ENCODE measurements at places on chromosomes 2 and 18.
A peak's percentile ranks its signal among the peaks of the same experiment; 100 is the strongest.

DNA sequence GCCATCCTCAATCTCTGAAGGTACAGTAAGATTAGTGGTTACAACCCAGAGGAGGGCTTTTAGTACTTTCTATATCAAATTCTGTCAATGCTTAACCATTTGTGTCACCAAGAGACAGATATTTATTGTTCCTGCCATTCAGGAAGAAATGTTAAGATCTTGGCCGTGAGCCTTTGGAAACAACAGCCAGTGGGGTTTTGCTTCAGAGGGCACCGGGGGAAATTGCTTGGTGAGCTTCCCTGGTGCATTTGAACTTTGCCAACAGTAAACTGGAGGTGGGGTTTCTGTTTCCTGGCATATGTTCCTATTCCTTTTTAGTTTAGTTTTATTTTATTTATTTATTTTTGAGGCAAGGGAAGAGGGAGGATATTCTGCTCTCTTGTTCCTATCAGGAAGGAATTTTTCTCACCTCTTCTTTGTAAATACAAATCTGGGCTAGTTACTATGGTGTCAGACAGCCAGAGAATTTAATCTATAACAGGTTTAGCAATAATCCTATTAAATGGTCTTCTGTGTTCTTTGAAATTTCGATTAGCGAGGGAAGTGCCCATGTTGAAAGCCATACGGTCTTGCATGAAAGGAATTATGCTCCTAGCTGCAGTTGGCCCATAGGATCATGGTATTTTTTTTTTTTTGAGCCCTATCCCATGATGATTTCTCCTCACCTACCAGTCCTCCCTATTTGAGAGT lies 95.7 kb downstream of the MAIP1 start:
- no peak overlapping the region for H3K4me3 ChIP-seq
- no peak overlapping the region for H3K27ac ChIP-seq
- no peaks in the 10 kb centered on the region for H3K4me1 ChIP-seq
- peaks cover 3% of the 10 kb centered on the region for H3K36me3 ChIP-seq
- no peak for DNase-seq

DNA sequence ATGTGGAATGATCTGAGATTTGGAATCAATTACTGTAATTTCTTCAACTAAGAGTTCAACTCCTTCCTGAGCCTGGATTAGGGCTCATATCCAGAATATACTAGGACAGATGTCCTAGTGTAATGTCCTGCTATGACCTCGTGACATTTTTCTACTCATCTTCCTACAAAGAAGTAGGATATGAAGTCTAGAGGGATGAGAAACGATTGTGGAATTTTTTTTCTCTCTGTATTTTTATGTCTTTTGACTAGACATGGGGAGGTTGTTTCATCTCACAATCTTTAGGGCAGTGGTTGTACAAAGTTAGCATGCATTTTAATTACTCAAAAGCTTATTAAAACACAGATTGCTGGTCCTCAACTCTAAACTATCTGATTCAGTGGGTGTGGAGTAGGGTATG lies 203.0 kb downstream of the PARD3B start:
- H3K4me3 ChIP-seq, result no peak overlapping the region
- H3K27ac ChIP-seq, result no peak overlapping the region
- no peaks in the 10 kb centered on the region for H3K27me3 ChIP-seq
- H3K36me3 ChIP-seq, result no peaks in the 10 kb centered on the region

DNA sequence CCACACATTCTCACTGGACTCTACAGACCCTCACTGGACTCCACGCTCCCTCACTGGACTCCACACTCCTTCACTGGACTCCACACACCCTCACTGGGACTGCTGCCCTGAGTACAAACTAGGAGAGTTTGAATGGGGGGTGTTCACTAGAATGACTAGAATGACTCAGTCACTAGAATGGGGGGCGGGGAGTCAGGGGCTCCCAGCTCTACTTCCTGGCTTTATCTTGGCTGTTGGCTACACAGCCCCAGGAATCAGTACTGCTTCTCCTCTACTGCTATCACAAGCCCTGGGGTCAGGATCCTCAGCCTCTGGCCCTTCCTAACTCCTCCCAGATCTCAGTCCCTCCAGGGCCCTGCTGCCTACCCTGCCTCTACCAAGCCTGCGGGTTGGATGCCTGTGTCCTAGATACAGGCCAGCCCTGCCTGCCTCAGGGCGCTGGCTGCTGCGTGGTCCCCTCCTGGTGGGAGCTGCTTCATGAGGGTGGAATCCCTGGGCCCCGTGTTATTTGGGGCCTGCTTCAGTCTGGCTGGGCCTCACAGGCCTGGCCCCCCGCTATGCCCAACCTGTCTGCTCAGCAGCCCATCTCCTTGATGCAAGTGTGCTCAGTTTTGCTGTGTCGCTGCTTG lies 7.8 kb downstream of the PTMA start:
- peak overlapping the region; percentile 26 for H3K27ac ChIP-seq
- H3K27me3 ChIP-seq, result no peaks in the 10 kb centered on the region
- H3K4me3 ChIP-seq, result no peak overlapping the region

GRCh38 chr18:49944663-49945062 lies 131.3 kb upstream of the ACAA2 start:
- H3K27me3 ChIP-seq, result peaks cover 13% of the 10 kb centered on the region
- no peaks in the 10 kb centered on the region for H3K4me1 ChIP-seq
- no peaks in the 10 kb centered on the region for H3K36me3 ChIP-seq
- no peak for DNase-seq

DNA sequence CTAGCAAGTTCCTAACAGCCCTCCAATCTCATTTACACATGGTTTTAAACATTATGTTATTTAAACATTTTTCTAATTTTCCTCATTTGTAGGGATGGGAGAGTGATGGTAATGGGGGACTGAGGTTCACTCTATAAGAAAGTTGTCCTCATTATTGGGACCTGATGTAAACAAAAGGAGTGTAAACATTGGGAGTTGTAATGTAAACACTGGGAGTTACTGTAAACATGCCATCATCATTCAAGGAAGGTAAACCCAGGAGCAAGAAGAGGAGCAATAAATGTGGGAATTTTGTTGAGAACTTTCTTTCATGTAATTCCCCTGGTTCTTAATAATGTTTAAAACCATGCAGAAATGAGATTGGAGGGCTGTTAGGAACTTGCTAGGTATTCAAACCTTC lies 17.8 kb downstream of the RFTN2 start:
- no peaks in the 10 kb centered on the region for H3K36me3 ChIP-seq
- no peak overlapping the region for H3K27ac ChIP-seq
- no peaks in the 10 kb centered on the region for H3K27me3 ChIP-seq
- no peaks in the 10 kb centered on the region for H3K4me1 ChIP-seq

DNA sequence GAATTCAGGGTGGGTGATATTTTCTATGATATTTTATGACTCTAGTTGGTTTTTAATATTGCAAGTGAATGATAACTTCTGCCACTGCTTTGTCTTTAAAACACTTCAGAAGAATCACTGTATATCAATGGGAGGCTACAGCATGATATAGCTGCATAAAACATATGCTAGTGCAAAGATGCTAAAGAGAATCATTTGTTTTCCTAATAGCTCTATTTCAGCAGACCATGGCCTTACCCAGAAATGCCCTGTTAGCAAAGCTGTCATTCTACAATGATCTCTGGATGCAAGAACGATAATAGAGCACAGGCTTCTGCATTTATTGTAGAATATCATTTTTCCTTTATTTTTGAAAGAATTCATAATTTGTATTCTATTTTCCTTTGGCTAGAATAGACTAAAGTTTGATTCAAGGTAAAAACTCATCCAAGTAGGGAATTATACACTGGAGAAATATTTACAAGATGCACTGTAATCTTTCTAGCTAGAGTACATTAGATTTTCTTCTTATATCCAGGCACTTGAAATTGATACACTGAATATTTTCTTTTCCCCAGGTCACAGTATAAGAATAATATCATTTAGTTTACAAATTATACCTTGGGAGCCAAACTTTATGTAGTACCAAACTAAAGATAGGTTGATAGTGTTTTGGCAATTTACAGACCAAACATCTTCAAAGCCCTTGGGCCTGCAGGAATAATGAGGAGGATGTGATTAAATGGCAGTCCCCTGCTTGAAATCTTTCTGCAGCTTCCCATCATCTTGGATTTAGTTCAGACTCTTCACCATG lies 252.6 kb upstream of the LINC00305 start:
- DNase-seq, result no peak
- no peak overlapping the region for H3K4me3 ChIP-seq
- H3K27ac ChIP-seq, result no peak overlapping the region
- no peaks in the 10 kb centered on the region for H3K4me1 ChIP-seq
- no peaks in the 10 kb centered on the region for H3K36me3 ChIP-seq

DNA sequence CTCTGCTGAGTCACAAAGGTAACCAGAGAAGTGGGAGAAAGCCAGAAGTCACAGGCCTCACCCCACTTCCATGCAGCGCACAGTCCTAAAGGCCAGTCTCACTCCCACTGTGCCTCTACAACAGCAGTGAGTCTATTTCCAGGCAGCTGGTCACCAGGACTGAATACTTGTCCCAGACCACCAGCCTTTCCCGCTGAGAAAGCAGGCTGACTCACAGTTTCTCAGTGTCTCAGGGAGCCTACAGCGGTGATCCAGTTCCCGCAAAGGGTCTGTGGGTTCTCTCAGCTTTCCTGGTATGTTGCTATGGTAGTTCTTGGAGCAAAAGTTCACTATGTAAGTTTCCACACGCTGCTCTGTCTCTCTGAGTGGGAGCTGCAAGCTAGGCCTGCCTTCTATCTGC lies 622.5 kb downstream of the RNF144A start:
- H3K4me3 ChIP-seq, result no peak overlapping the region
- no peaks in the 10 kb centered on the region for H3K36me3 ChIP-seq
- no peak overlapping the region for H3K27ac ChIP-seq
- no peaks in the 10 kb centered on the region for H3K27me3 ChIP-seq
- DNase-seq, result no peak

GRCh38 chr2:108268001-108268400 lies 20.7 kb upstream of the SULT1C2 start:
- H3K36me3 ChIP-seq, result no peaks in the 10 kb centered on the region
- H3K27ac ChIP-seq, result no peak overlapping the region
- H3K27me3 ChIP-seq, result peaks cover 35% of the 10 kb centered on the region

GRCh38 chr2:161576421-161576820 lies 47.8 kb upstream of the SLC4A10 start:
- H3K27me3 ChIP-seq, result no peaks in the 10 kb centered on the region
- no peaks in the 10 kb centered on the region for H3K4me1 ChIP-seq
- no peak for DNase-seq
- H3K36me3 ChIP-seq, result no peaks in the 10 kb centered on the region

GRCh38 chr2:42569116-42569711 lies 782 bp downstream of the MTA3 start:
- H3K4me1 ChIP-seq, result peaks cover 10% of the 10 kb centered on the region
- H3K27ac ChIP-seq, result peak overlapping the region; percentile 95
- no peak for DNase-seq
- no peaks in the 10 kb centered on the region for H3K27me3 ChIP-seq

DNA sequence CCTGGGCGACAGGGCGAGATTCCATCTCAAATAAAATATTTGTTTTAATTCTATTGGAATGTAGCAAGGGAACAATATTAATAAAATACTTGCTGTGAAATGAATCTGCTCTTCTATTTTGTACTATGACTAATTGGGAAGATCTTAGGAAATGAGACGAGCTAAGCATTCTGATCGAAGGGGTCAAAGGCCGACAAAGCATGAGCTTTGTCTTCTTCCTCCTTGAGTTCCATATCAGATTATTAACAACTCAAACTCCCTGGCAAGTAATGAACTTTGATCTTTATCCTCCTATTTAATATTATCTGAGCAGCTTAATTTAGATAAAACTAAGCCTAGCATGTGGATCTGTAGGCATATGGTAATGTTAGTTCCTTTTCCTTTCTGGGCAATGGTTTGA lies 15.5 kb downstream of the GEMIN6 start:
- no peak overlapping the region for H3K27ac ChIP-seq
- no peaks in the 10 kb centered on the region for H3K4me1 ChIP-seq

DNA sequence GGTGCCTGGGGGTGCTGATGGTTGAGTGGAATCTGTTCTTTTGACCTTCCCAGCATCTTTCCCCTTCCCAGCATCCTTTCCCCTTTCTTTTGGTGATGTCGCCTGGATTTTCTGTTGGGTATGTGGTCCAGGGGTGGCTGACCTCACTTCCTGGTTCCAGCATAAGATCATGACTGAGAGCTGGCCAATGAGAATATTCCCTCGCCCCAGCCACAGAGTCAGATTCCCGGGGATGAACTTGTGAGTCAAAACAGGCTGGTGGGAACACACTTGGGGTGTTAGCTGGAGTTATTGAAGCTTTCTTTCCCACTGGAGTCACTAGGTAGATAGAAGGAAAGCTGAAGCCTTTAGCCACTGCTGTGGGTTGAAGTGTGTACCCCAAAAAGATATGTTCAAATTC lies 28.0 kb upstream of the FOSL2 start:
- H3K27ac ChIP-seq, result peak overlapping the region; percentile 96
- DNase-seq, result no peak
- H3K27me3 ChIP-seq, result no peaks in the 10 kb centered on the region
- peaks cover 22% of the 10 kb centered on the region for H3K36me3 ChIP-seq
- peaks cover 64% of the 10 kb centered on the region for H3K4me1 ChIP-seq

DNA sequence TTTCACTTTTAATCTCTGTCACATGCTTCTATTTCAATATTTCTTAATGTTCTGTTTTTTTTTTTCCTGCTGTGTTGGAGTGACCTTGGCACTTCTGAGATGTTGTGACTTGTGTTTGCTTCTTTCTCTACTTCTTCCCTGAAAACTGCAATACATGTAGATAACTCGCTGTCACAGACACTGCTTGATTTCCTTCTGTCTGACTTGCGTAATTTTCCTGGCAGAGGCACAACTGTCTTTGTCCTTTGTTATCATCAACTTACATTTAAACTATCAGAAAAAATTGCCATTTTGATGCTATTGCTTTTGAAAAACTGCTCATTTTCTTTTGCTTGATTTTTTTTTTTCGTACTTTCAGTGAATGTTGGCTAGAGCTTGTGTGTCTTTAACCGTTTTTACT lies 69.0 kb downstream of the BABAM2 start:
- peaks cover 57% of the 10 kb centered on the region for H3K4me1 ChIP-seq
- H3K4me3 ChIP-seq, result peak overlapping the region; percentile 49
- DNase-seq, result no peak
- H3K27ac ChIP-seq, result no peak overlapping the region

GRCh38 chr2:193946806-193947205 lies 1710.2 kb upstream of the SLC39A10 start:
- H3K36me3 ChIP-seq, result no peaks in the 10 kb centered on the region
- H3K4me1 ChIP-seq, result no peaks in the 10 kb centered on the region
- no peak for DNase-seq
- H3K4me3 ChIP-seq, result no peak overlapping the region

GRCh38 chr2:157771234-157771633 lies 104.9 kb downstream of the ACVR1 start:
- H3K27me3 ChIP-seq, result no peaks in the 10 kb centered on the region
- peaks cover 2% of the 10 kb centered on the region for H3K4me1 ChIP-seq
- no peak overlapping the region for H3K27ac ChIP-seq
- H3K36me3 ChIP-seq, result peaks cover 19% of the 10 kb centered on the region
- H3K4me3 ChIP-seq, result no peak overlapping the region
- no peak for DNase-seq
